ENCODE measurements at places on chromosomes 7 and 10.

GRCh38 chr10:131928248-131929095 lies 27.7 kb downstream of the PPP2R2D start:
- H3K27ac ChIP-seq = no peak overlapping the region
- H3K4me1 ChIP-seq = peaks cover 8% of the 10 kb centered on the region
- H3K36me3 ChIP-seq = peaks cover 5% of the 10 kb centered on the region
- no peak for DNase-seq
- H3K27me3 ChIP-seq = no peaks in the 10 kb centered on the region
- no peak overlapping the region for H3K4me3 ChIP-seq

GRCh38 chr7:116843378-116843777 lies 19.0 kb upstream of the CAPZA2 start:
- no peaks in the 10 kb centered on the region for H3K4me1 ChIP-seq
- H3K27me3 ChIP-seq = peaks cover 18% of the 10 kb centered on the region
- no peak overlapping the region for H3K4me3 ChIP-seq
- no peak overlapping the region for H3K27ac ChIP-seq
- H3K36me3 ChIP-seq = no peaks in the 10 kb centered on the region

- no peak within 1 kb of the TSS for H3K27ac ChIP-seq
- H3K27me3 ChIP-seq = peaks cover 20% of the 10 kb centered on the region
- H3K36me3 ChIP-seq = no peaks in the 10 kb centered on the region
- no peak within 1 kb of the TSS for H3K4me3 ChIP-seq
- H3K4me1 ChIP-seq = peaks cover 30% of the 10 kb centered on the region
- no peak for DNase-seq
These were observed at the start of gene OLAH for GRCh38 chr10:15043674-15044073. Gene OLAH (plus strand): TSS chr10:15043943. CDS start chr10:15047289, 3,346 bp downstream.

DNA sequence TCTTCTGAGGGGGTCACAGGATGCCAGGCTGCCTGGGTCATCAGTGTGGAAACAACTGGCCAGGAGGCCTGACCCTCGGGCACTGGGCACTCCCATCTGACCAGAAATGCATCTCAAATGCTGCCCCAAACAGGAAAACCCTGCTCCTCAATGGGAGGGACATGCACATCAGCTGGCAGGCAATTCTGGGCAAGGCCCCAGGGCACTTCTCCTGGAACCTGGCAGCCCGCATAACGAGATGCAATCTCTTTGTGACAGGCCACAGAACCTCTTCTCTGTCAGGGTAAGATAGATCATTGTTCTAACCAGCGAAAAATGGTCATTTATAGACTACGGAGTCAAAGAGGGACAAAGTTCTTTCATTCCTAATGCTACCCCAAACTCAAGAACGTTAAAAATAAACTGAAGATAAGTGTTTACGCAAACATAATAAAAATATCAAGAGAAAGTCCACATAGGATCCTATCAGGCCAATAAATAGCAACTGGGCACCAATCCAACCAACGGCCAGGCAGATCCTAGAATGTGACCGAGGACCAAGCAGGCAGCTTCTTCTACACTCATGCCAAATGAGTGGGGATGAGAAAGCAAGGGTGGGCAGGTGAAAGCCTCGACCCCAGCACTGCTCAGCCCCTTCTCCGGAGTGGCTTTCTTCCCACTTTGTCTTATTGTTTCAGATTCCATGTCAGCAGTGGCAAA lies 212.3 kb downstream of the TCERG1L start:
- H3K27me3 ChIP-seq = no peaks in the 10 kb centered on the region
- no peak for DNase-seq
- no peaks in the 10 kb centered on the region for H3K4me1 ChIP-seq
- H3K4me3 ChIP-seq = no peak overlapping the region
- no peak overlapping the region for H3K27ac ChIP-seq
- H3K36me3 ChIP-seq = no peaks in the 10 kb centered on the region

DNA sequence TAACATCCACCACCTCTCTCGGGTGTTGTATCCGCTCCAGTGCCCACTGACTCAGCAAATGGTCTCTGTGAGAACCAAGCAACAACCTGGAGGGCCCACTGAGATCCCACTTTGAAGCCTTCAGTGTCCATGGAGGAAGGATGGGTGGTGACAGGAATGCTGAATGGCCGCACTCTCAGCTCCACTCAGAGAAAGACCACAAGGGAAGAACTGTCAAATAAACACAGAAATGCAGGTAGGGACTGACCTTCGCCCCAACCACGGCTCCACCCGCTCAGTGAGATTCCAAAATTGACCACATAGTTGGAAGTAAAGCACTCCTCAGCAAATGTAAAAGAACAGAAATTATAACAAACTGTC lies 65.8 kb downstream of the VIPR2 start:
- no peak overlapping the region for H3K27ac ChIP-seq
- H3K27me3 ChIP-seq = peaks cover 26% of the 10 kb centered on the region
- DNase-seq = no peak
- H3K4me1 ChIP-seq = no peaks in the 10 kb centered on the region
- no peak overlapping the region for H3K4me3 ChIP-seq

GRCh38 chr10:114605155-114605797 lies 52.8 kb downstream of the ABLIM1 start:
- no peaks in the 10 kb centered on the region for H3K27me3 ChIP-seq
- no peaks in the 10 kb centered on the region for H3K36me3 ChIP-seq
- peaks cover 40% of the 10 kb centered on the region for H3K4me1 ChIP-seq
- H3K27ac ChIP-seq = peak overlapping the region; percentile 41
- DNase-seq = no peak

- H3K4me3 ChIP-seq = peak overlapping the region; percentile 51
- DNase-seq = peak; percentile 64
- H3K27ac ChIP-seq = peak overlapping the region; percentile 70
- no peaks in the 10 kb centered on the region for H3K36me3 ChIP-seq
- H3K27me3 ChIP-seq = no peaks in the 10 kb centered on the region
These were observed 41.7 kb downstream of the FAS start for GRCh38 chr10:89032141-89032891.

GRCh38 chr7:113799896-113800295 lies 118.9 kb downstream of the PPP1R3A start:
- DNase-seq = no peak
- H3K36me3 ChIP-seq = no peaks in the 10 kb centered on the region
- H3K27ac ChIP-seq = no peak overlapping the region

DNA sequence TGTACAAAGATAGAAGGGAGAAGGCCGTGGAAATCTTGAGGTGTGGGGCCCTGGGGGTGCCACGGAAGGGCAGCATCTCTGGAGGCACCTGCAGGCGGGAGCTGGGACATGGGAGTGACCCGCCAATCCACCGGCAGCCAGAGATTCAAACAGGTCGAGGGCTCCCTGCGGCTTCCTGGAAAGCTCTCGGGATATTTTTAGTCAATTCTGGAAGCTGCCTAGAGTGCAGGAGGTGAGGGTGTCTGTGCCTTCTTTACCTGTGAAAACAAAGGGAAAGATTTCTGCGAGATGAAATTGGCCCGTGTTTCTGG lies 16.6 kb downstream of the MNX1 start:
- no peaks in the 10 kb centered on the region for H3K27me3 ChIP-seq
- DNase-seq = no peak
- no peaks in the 10 kb centered on the region for H3K4me1 ChIP-seq
- H3K27ac ChIP-seq = no peak overlapping the region
- peaks cover 7% of the 10 kb centered on the region for H3K36me3 ChIP-seq

- H3K27me3 ChIP-seq = no peaks in the 10 kb centered on the region
- peaks cover 12% of the 10 kb centered on the region for H3K4me1 ChIP-seq
- H3K4me3 ChIP-seq = no peak overlapping the region
- DNase-seq = no peak
These were observed 128.7 kb downstream of the ETV1 start for GRCh38 chr7:13860734-13861133.

All from Calu3 (cell line).